ENCODE measurements at places on chromosomes 12 and 14.

DNA sequence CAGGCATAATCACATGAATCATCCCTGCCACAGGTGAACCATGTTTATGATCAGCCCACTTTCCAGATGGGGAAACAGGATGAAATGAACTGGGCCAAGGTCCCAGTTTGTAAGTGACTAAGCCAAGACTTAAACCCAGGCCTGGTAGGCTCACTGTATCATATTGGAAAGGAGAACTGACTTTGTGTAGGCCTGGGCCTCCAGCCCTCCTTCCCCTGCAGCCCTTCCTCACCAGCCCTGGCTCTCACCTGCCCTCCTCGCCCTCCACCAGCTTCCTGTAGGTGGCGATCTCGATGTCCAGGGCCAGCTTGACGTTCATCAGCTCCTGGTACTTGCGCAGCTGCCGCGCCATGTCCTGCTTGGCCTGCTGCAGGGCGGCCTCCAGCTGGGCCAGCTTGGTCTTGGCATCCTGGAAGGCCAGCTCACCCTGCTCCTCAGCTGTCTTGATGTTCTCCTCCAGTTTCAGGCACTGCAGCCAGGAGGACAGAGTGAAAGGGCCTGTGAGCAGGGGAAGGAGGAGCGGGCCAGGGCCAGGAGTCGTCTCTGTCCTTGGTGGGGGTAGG, 19.8 kb downstream of the KRT80 start:
- no peak for DNase-seq

- DNase-seq: peak; percentile 90
Measured at GRCh38 chr12:104718304-104718929, 239.7 kb downstream of the SLC41A2 start.

GRCh38 chr12:11954181-11954580, 116.6 kb upstream of the BCL2L14 start:
- DNase-seq: no peak

GRCh38 chr12:27236498-27236897, 7.6 kb upstream of the STK38L start:
- DNase-seq: no peak

- DNase-seq: no peak
Measured at GRCh38 chr14:95126906-95127530, 30.3 kb downstream of the DICER1 start.

GRCh38 chr14:71181215-71182003, 274.1 kb downstream of the PCNX1 start:
- DNase-seq: no peak

- peak; percentile 85 for DNase-seq
Measured at GRCh38 chr12:53097564-53098353, at the start of gene IGFBP6. IGFBP6 (plus strand) TSS chr12:53097667; CDS start chr12:53097718, 51 bp downstream.

- DNase-seq: peak; percentile 83
Measured at GRCh38 chr12:49347311-49348193, 864 bp downstream of the DNAJC22 start.

- DNase-seq: no peak
Measured at GRCh38 chr14:104856869-104857860, 7.9 kb upstream of the CEP170B start.

DNA sequence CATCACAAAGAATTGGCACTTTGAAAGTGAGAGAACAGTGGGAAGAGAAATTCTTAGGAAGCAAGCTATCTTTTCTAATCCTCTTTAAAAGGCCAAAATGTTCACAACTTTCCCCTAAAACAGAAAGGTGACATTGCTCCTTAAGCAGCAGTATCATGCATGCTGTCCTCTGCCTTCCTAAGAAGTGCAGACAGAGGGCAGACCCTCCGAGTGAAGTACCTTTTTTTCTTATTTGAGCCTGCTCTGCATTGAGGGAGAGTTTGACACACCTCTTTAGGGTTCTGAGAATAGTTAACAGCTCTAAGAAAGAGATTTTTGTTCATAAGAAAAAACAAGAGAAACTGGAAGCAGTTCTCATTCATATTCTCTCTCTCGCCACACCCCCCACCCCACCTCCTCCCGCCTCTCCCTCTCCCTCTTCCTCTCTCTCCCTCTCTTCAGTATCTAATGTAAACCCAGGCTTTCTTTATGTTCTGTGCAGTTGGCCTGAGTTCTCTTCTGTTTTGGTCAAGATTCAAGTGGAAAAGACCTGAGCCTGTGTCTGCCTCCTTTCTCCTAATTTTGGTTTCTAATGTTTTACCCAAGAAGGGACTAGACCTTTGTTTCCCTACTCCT, 709.1 kb downstream of the DIO2 start:
- DNase-seq: no peak

GRCh38 chr12:115984616-115985015, 292.9 kb downstream of the MED13L start:
- no peak for DNase-seq

DNA sequence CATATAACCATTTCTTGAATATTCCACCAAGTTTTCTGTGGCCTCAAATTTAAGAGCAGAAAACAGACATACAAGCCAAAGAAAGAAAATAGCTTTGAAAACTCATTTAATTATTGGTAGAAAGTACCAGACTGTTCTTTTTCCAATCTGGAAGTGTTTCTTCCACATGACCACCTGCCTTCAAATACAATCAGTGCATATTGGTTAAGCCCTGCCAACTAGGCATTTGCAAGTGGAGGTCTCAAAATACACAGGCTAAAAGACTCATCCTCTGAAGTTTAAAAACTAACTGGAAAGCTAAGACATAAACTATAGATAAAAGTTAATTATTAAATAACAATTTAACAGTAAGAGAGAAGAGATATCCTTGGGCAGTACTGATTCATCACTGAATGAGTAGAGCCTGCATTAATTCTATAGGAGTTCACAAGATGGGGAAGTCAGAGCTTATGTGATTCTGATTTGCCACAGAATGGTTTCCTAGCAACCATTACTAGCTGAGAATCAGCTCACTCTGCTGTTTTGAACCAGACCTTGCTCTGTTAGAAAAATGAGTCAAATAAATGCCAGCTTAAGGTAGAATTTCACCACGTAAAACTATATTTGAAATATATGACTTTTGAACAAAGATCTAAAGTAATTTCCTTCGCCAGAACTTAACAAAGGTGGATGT, 433.8 kb downstream of the FUT8 start:
- DNase-seq: peak; percentile 48

DNA sequence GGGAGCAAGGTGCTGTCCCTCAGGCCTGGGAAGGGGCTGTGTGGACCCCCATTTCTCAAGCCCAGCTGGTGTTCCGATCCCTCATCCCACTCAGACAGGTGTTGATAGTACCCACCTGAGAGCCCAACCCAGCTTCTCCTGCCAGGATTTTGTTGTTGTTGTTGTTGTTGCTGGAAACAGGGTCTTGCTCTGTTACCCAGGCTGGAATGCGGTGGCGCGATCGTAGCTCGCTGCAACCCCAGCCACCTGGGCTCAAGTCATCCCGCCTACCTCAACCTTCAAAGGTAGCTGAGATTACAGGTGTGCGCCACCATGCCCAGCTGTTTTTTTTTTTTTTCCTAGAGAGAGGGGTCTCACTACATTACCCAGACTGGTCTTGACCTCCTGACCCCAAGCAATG, 209.9 kb downstream of the PHETA1 start:
- no peak for DNase-seq

- DNase-seq: no peak
Measured at GRCh38 chr12:69115951-69116350, 123.4 kb upstream of the CPSF6 start.

DNA sequence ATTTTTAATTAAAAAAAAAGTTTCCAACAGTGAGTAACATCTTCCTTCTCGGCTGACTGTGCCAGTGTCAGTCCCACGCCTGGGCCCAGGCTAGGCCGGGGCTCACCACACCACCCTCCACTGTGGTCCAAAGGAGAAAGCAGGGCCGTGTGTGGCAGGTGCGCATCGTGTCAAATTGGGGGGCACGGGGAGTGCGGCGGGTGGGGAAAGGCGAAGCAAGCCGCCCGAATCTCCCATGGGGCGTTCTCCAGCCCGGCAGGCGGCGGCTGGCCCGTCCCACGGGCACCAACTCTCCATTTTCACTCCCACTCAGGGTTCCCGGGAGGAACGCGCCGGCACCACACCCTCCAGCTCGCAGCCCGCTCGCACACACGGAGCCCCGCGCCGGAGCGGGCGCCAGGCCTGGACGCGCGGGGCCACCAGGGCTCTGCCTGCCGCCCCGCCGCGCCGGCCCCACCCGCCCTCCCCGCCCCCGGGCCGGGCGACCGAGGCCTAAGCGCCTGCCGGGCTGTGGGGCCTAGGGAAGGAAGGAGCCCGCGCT, 604 bp downstream of the EEA1 start:
- DNase-seq: no peak

DNA sequence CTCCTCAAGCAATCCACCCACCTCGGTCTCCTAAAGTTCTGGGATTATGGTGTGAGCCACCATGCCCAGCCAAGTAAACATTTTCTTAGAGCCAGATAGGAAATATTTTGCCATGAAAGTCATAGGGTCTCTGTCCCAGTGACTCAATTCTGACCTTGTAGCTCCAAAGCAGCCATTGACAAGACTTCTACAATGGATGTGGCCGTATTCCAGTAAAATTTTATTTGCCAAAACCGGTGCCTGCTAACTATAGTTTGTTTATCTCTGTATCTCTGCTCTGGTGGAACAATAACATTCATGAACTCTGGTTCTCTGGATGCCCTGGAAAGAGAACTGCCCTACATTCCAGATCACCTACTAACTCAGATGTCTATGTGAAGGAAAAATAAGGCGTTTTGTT, 54.6 kb upstream of the USP44 start:
- DNase-seq: no peak

DNA sequence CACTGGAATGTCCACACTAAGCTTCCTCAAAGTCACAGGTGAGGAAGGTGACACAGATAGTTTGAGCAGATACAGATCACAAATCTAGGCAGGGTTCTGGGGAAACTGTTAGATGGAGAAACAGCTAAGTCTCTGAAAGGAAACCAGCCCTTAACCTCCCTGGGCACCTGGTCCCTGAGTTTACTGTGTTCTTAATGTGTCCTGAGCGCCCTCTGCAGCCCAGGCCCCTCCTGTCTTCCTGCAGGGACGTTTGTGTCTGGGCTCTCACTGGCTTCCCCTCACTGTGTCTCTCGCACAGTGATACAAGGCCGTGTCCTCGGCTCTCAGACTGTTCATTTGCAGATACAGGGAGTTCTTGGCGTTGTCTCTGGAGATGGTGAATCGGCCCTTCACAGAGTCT, 684.3 kb downstream of the TMEM121 start:
- DNase-seq: no peak

- DNase-seq: no peak
Measured at GRCh38 chr12:48027183-48028002, 23.1 kb upstream of the COL2A1 start.
